NCI-H2227 treated with DMSO at 0.1 percent for 48 hours (cell line): ENCODE measurements at places on chromosomes 6 and 20.

- DNase-seq, result no peak
These were observed 584 bp downstream of the VPS52 start for GRCh38 chr6:33271117-33271467.

DNA sequence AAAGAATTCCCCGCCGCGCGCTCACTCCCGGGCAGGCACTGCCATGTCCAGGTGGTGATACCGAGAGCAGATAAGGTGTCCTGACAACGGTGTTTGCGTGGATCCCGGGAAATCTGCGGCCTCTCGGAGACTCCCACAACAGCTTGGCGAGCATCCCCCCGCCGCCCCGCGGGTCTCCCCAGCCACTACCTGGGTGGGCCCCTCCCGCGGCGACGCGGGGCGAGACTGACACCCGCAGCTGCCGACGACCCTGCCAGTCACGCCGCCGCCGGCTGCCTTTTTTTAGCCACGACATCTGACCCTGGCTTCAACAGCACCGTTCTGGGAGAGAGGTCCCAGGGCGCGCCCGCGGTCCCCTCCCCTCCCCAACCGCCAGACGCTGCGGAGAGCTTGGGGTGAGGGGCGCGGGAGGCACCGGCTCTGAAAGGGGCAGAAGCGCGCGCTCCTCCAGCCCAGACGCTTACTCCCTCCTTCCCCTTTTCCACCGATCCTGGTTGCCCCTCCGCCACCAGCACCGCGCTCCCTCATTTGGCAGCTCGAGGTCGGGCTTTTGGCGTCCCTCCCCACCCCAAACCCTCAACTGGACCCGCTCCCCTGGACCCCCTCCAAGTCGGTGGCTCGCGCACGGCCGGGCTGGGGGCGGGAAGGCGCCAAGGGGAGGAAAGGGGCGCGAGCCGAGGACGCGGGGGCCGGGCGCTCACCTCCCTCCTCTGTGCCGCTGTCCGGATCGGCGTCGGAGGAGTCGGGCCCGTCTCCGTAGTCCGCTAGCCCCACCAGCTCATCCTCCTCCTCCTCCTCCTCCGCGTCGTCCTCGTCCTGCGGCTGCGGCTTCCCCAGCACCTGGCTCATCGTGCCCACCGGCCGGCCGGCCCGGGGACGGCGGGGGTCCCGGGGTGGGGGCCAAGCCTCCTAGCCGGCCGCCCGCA is 665 bp downstream of the RRAGD start:
- DNase-seq, result no peak

GRCh38 chr20:45444050-45444449 is 25.5 kb upstream of the WFDC2 start:
- DNase-seq, result no peak

DNA sequence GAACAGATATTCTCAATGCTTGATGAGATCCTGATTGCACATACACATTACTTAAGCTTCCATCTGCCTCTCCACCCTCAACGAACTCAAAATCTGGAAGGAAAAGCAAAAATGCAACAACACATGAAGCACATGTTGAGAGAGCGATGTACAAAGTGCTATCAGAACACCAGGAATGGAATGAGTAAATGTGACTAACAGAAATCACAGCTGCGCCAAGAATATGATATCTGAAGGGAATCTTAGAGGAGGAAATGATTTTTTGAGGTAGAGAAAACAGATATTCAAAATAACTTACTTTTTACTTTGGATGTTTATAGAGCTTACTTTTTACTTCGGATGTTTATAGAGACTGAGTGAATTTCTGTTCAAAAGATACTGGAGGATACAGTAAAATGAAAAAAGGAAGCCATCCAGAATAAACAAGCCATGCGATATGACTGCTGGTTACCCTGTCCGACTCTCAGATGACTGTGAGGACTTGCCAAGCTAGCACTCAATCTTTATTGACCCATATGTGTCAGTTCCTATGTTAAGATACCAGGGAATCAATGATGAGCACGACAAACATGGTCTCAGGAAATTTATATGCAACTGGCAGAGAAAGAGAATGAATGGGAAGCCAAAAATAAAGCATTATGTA is 102.0 kb downstream of the SMLR1 start:
- no peak for DNase-seq

- peak; percentile 85 for DNase-seq
These were observed 11.4 kb downstream of the SYNGAP1 start for GRCh38 chr6:33430991-33431879.

- no peak for DNase-seq
These were observed 51.3 kb downstream of the GRM4 start for GRCh38 chr6:34094474-34095135.

DNA sequence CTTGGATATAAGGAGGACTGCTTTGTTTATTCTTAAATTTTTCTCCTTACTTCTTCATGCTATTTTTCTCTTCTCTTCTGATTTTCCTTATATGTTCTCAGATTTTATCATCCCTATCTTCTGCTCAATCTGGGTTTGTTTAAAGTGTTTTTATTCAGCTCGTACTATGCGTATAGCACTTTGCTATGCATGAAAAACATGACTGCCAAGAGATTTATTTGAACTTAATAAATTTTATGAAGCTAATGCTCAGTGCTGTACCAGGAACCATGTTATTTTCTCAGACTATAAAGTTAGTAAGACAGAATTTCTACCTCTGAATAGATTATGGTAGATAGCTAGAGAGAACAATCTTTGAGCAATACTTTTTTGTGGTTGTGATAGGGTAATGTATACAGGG is 305.9 kb downstream of the LAMA2 start:
- no peak for DNase-seq

GRCh38 chr20:48538058-48538825 is 289.6 kb downstream of the PREX1 start:
- DNase-seq, result no peak

DNA sequence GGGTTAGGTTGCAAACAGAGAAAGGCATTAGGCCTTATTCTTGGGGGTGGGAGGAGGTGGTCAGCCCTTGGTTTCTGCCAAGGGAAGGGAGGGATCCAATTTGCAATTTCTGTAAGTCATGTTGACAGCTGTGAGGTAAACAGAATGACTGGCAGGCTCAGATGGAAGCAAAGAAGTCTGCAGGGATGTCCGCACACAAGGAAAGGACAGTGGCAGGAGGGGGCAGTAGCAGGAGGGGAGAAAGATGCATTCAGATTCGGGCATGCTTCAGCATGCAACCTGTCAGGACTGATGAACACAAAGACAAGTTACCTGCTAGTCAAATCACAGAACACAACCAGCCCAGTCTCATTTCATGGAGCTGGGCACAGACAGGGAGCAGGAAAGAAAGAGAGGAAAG is 217.9 kb upstream of the FOXA2 start:
- no peak for DNase-seq

DNA sequence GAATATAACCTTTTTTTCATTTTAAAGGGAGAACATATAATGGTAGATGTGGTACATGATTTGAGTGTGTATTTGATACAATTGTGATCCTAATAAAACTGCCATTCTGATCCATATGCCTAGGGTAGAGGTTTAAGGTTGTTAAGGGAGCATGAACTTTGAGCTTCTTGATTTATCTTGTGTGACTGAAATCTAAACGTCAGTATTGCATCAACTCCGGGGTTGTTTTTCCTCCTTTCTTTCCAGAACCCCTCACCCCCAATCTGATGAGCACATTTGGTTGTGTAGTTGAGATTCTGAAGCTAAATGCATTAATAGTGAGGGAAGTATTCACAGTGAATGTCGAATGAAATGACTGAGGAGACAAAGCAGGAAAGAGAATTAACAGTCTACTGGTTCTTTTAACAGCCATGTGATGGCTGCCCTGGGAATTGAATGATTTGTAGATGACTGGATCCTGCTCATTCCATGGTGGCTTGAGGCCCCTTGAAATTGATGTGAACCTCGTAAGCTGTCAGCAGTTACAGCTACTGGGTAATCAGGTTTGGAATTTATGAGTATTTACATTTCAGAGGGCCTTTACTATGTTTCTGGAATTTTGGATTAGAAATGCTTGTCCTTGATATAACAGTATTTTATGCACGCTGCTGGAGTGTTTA is 44.8 kb downstream of the FARS2 start:
- no peak for DNase-seq

GRCh38 chr6:44781912-44782597 is 394.5 kb downstream of the CDC5L start:
- DNase-seq, result no peak

GRCh38 chr6:166614171-166614583 is 12.9 kb downstream of the RPS6KA2 start:
- no peak for DNase-seq

DNA sequence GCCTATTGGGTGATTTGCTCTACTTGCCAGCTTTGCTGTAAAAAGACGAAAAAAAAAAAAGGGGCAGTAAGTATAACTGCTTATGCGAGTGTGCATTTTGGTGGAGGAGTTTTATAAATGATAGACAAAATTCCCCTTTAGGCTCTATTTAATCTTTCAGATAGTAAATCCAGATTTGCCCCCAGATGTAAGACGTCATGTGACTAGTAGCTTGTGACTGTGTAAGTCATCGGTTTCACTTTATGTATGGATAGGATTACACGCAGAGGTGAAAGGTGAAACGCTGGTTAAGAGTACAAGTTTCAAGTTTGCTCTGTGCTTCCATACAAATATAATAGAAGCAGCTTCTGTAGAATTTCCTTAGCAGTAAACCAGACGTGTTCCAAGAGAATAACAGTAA is 7.9 kb downstream of the RAB32 start:
- DNase-seq, result no peak

- no peak for DNase-seq
These were observed 44.0 kb downstream of the VSTM2L start for GRCh38 chr20:37946946-37947345.

- no peak for DNase-seq
These were observed 59.8 kb downstream of the CCDC170 start for GRCh38 chr6:151553416-151554165.

- DNase-seq, result no peak
These were observed 1.2 kb downstream of the GGT7 start for GRCh38 chr20:34871320-34871926.

GRCh38 chr6:145756170-145756662 is 20.9 kb upstream of the EPM2A start:
- DNase-seq, result no peak
